ENCODE measurements at places on chromosomes 16 and 17.
A peak's percentile ranks its signal among the peaks of the same experiment; 100 is the strongest.

- no peak for DNase-seq
These were observed 66.3 kb upstream of the CDH8 start for GRCh38 chr16:62102588-62102987.

GRCh38 chr17:41967921-41968578 is 1.5 kb downstream of the CNP start:
- no peak for DNase-seq

GRCh38 chr16:84443166-84443802 is 61.2 kb downstream of the MEAK7 start:
- DNase-seq = no peak

GRCh38 chr17:35740997-35741931 is 9.8 kb downstream of the RASL10B start:
- no peak for DNase-seq

GRCh38 chr16:1474082-1474795 is 589 bp downstream of the CLCN7 start:
- DNase-seq = peak; percentile 22

- no peak for DNase-seq
These were observed 224.5 kb downstream of the ZNF423 start for GRCh38 chr16:49631187-49632041.

DNA sequence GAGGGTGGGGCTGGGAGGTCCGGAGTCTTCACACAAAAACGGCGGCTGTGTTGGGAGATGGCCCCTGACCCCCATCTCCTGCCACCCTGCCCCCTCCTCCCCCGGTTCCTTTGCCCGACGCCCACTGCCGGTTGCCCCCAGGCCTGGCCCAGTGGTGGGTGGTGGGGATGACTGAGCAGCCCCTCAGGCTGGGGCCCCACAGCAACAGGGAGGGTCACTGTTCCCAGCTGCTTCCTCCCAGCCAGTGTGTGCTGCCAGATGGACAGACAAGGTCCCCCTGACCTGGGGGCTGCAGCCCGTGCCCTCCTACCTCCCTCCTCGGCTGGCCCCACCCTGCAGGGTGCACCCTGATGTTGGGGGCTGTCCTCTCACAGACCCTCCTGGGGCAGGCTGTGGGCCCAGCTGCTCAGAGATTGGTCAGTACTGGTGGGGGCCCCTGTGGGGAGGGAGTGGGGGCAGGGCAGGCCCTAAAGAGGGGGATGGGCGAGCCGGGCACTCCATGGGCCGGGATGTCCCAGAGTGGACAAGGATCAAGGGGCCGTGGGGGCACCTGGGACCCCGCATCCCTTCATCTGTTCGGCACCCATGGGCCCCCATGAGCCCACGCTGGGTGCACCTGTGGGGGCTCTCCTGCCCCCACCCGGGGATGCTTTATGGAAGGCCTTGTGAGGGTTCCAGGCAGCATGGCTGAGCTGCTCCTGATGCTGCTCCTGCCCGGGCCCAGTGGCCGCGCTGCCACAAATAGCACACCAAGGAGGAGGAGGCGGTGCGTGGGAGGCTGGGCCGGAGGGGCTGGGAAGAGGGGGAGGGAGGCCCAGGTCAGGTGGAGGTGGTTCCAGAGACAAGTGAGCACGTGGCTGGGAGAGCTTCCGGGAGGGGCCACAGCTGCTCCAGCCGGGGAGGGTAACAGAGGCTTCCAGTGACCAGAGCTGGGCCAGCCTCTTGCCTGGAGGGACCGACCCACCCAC is 5.1 kb downstream of the C1QTNF8 start:
- DNase-seq = no peak

- no peak for DNase-seq
These were observed 24.9 kb downstream of the RARA start for GRCh38 chr17:40333781-40334448.

- DNase-seq = no peak
These were observed 157.1 kb upstream of the C16orf82 start for GRCh38 chr16:26909623-26910022.

DNA sequence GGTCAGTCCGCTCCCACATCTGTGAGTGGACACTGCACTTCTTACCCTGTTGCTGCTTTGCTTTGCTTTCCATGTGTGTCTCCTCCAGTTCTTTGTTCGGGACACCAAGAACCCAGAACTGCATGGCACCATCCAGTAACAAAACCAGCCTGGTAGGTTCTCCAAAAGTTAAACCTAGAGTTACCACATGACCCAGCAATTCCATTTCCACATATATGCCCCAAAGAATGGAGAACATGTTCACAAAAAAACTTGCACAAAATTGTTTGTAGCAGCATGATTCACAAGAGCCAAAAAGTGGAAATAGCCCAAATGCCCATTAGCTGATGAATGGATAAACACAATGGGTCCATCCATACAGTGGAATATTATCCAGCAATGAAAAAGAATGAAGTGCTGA is 10.3 kb upstream of the CCL22 start:
- no peak for DNase-seq

DNA sequence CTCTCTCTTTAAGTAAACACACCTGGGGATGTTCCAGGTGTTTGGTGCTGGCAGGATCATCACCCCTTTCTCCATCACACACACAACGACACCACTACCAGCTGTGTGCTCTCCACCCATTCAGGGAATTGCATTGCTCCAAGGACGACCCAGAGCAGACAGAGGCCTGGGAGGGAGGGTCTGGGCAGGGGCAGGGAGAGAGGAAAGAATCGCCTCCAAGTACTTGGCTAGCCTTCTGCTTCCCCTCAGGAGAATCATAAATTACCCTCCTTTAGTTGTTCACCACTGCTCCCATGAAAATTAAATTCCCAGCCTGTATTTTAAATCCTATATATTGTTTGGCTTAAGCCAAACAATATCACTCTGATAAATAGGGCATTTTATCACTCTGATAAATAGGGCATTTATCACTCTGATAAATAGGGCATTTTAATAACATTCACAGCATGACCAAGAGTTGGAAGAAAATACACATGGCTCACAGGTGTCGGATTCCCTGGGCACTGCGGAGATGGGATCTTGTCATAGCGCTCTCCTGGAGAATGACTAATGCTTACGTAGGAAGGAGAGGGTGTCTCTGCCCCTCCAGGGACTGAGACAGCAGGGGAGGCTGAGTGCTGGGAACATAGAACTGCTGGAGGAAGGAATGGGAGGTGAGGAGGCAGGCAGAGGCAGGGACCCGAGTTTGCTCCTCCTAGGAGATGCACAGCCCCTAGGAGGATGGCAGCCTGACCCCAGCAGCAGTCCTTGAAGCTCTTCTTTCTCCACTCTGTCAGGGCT is 673.6 kb downstream of the HS3ST4 start:
- no peak for DNase-seq

GRCh38 chr17:57584050-57584551 is 161.0 kb downstream of the CCDC182 start:
- DNase-seq = no peak

GRCh38 chr16:36336-36984 is 16.9 kb downstream of the POLR3K start:
- no peak for DNase-seq

DNA sequence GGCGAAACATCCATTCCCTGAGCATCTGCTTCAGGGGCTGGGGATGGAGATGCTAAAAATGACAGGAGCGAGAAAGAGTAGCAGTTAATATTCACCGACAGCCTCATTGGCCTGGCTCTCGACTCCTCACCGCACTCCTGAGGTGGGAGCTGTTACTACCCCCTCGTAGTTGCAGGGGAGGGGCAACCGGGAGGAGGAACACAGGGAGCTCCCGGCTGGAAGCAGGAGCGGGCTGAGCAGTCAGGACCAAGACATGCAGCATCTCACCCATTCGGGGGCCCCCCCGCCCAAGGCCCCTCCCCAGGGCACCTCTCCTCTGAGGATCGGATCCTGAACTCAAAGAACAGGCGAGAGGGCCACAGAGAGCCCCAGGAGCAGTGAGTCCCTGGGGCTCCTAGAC is 4.5 kb upstream of the ACSF3 start:
- no peak for DNase-seq

- DNase-seq = no peak
These were observed 30.6 kb downstream of the FAM20A start for GRCh38 chr17:68570526-68570925.

DNA sequence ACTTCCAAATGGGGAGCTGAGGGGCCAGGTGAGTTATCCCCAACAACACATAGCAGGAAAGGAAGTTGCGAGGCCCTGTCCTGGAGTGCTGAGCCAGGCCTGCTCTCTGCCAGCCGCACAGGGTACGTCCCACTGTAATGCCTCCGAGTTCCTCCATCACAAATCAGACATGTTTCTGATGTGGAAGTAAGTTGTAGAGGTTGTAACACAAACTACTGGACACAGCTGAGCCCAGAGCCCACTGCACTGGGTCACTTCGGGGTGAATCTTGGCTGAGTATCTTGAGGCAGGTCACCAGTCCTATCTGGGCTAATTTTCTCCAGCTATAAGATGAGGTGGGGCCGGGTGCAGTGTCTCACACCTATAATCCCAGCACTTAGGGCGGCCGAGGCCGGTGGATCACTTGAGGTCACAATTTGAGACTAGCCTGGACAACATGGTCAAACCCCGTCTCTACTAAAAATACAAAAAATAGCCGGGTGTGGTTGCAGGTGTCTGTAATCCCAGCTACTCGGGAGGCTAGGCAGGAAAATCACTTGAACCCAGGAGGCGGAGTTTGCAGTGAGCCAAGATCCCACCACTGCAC is 100.8 kb upstream of the CDH5 start:
- no peak for DNase-seq

DNA sequence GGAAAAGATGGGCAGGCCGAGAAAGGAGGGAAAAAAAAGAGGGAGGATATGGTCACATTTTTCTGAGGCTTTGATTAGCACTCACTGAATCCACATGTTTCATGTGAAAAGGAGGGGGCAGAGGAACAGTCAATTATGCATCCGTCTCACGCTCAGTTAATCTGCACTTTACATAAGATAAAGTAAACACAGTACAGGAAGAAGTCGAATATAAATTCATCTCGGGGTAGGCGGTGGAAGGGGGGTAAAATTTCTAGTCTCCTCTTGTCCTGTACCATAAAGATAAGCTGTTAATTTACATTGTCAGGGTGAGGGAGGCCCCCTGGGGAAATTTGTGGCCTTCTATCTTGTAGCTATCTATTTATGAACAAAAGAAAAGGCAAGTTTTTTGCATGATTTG is 73.1 kb upstream of the CES5A start:
- no peak for DNase-seq

GRCh38 chr16:73057291-73058210 is 9.6 kb upstream of the ZFHX3 start:
- peak; percentile 65 for DNase-seq

GRCh38 chr16:50395763-50396710 is 27.2 kb upstream of the BRD7 start:
- DNase-seq = no peak

- no peak for DNase-seq
These were observed 5.2 kb upstream of the CMTM2 start for GRCh38 chr16:66574081-66574480.

- no peak for DNase-seq
These were observed 108.8 kb downstream of the ARHGAP44 start for GRCh38 chr17:12898110-12898509.

DNA sequence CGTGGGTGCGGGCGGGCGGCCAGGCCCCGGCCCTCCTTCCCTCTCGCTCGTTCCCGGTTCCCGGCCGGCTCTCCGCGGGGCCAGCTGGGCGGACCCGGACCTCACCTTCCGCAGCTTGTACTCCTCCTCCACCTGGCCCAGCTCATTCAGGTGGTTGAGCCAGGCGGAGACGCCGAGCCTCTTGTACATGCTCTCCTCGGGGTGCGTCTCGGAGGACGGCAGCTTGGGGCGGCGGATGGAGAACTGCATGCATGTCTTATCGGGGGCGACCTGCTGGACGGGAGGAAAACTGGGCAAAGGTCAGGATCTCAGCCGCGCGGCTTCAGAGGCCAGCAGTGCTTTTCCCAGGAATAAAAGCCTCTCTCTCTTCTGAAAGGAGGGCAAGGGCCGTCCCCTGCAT is 85.4 kb downstream of the TBC1D16 start:
- DNase-seq = no peak

- DNase-seq = no peak
These were observed 134.2 kb downstream of the MGAT5B start for GRCh38 chr17:77002103-77003045.

- DNase-seq = no peak
These were observed 112.1 kb downstream of the BANP start for GRCh38 chr16:88063211-88063773.

- no peak for DNase-seq
These were observed 101.7 kb downstream of the VAT1L start for GRCh38 chr16:77890075-77890474.

- no peak for DNase-seq
These were observed 4.9 kb upstream of the CAMKK1 start for GRCh38 chr17:3897731-3898130.

DNA sequence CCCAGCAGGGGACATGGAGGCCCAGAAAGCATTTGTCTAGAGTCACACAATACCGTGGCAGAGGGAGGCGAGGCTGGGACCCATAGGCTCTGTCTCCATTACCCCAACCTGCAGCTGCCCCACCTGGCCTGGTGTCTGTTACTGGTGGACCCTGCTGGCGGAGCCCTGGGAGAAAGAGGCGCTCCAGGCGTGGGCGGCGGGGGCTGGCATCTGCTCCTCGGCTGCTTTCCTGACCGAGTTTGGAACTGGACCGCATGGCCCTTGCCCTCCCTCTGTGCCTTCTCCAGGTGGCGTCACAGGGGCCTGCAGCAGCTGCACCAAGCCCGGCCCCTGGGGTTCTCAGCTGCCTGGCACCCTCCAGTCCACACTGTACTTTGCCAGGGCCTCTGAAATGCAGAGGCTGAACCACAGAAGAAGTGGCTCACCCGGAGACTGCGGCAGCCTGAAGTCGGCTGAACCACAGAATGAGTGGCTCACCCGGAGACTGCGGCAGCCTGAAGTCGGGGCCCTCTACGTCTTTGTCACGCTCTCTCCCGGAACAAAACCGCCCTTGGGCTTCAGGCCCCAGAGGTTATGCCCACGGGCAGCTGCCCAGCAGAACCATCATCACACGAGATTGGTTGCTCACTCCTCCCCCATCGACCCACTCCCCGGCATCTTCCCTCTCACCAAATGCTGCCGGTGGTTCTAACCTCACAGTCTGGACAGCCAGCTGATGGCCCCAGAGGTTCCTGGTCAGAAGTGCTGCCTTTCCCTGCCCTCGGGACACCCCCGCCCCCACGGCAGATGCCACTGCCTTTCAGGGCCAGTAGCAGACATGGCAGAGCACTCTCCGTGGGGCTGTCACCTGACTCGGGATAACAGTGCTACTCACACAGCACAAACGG is 20.2 kb downstream of the CBFA2T3 start:
- no peak for DNase-seq

DNA sequence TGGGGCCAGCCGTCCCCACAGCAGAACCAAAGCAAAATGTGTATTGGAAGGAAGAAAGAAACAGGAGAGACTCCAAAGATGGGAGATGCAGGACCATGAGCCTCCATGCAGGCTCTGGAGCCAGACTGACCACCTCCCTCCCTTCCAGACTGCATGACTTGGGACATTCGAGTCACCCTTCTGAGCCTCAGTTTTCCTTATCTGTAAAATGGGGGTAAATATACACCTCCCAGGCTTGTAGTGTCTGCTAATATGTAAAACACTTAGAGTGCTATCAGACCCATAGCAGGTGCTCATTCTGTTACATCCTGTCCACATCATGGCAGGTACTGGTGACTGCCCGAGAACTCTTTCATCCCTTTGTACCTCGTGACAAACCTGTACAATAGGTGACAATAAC is 370.8 kb downstream of the SNX29 start:
- DNase-seq = no peak

- no peak for DNase-seq
These were observed 134.3 kb downstream of the HAPSTR1 start for GRCh38 chr16:9225527-9226316.

GRCh38 chr17:77319211-77320043 is 178.7 kb downstream of the SEC14L1 start:
- peak; percentile 15 for DNase-seq

All from dermis microvascular lymphatic vessel endothelial cell (primary cell).